Activated CD4-positive, alpha-beta T cell treated with anti-CD3 and anti-CD28 coated beads, Interleukin-2, amount 50 U/mL, for 4 hours (primary cell): ENCODE measurements at places on chromosomes 13 and 19.

DNA sequence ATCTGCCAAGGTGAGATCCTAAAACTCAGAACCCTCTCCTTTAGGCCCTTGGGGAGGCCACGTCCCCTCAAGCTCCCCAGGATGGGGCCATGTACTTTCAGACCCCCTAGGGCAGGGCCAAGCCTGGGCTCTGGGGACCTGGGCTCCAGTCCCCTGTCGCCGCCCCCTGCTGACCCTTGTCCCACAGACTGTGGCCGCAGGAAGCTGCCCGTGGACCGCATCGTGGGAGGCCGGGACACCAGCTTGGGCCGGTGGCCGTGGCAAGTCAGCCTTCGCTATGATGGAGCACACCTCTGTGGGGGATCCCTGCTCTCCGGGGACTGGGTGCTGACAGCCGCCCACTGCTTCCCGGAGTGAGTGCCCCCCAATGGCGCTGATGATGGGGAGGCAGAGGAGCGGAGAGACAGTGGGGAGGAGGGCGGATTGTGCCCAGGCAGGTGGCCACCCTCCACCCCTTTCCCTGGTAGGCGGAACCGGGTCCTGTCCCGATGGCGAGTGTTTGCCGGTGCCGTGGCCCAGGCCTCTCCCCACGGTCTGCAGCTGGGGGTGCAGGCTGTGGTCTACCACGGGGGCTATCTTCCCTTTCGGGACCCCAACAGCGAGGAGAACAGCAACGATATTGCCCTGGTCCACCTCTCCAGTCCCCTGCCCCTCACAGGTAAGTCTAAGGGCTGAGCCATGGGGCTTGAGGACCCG, 18.8 kb downstream of the HPN start:
- DNase-seq, result no peak

DNA sequence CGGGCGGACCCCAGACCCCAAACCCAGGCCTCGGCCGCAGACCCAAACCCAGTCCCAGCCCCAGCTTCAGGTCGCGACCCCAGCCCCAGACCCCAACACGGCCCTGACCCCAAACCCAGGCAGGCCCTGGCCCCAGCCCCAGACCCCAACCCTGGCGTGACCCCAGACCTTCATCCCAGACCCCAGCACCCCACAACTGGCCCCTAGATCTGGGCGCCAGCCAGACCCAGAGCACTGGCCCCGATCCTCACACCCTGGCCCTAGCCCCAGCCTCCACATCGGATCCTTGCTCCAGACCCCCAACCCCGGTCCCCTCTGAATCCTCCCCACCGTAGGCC, 7.5 kb downstream of the MBD3 start:
- no peak for DNase-seq

DNA sequence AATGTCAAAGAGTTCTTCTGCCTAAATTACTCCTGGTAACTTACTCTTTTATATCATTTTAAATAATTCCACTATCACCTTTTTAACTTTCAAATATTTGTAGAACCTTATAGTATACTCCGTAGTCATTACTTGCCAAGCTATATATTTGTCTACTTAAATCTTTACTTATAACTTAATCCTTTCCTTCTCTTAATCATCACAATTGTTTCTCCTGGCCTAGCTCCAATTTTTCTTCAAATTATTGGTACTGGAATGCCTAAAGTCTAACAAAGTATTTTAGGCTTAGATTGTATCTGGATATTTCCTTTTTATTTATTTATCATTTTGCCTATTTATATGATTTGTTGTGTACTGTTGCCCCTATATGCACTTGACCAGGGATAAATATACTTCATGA, 109.5 kb downstream of the MZT1 start:
- no peak for DNase-seq

DNA sequence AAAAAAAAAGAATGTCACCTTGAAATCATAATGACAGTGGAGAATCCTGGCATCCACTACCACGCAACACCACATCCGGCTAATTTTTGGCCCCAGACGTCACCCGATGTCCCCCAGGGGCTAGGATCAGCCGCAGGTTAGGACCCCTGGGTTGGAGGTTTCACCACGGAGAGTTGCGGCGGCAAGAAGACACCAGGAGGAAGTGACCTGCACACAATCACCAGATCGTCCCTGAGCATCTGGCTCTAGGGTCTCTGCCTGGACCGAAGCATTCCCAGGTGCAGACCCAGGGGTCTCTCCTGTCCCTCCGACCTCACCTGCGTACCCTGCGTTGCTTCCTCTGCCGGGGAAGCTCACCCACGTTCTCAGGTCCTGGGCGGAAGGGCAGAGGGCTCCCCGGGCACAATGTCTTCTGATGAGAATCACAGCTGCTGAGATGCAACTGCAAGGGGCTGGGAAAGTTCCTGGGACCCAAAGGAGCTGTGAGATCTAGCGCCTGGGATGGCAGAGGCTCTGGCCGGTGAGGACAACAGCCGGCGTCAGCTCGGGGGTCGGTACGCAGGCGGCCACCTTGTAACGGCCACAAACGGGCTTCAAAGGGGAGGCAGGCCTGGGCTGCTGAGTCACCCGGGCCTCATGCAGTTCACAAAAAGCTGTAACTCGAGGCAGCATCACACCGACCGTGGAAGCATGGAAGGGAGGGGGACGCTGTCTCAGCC, 111.2 kb downstream of the GADD45B start:
- no peak for DNase-seq

DNA sequence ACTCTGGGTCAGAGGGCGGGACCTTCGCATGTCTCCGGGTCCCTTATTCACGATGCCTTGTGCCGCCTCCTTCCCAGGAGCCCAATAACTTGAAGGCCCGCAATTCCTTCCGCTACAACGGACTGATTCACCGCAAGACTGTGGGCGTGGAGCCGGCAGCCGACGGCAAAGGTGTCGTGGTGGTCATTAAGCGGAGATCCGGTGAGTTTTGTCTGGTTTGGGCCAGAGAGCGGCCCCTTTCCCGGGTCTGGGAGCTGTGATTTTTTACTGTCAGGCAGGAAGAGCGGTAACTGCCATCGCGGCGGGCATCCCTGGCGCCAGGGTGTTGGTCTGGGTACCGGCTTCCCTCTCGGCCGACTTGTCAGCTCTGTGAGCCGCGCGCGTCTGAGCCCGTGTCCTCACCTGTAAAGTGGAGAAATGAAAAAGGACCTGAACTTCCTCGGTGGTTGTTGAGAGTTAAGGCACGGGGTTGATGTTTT, 800 bp downstream of the RPL28 start:
- no peak for DNase-seq

DNA sequence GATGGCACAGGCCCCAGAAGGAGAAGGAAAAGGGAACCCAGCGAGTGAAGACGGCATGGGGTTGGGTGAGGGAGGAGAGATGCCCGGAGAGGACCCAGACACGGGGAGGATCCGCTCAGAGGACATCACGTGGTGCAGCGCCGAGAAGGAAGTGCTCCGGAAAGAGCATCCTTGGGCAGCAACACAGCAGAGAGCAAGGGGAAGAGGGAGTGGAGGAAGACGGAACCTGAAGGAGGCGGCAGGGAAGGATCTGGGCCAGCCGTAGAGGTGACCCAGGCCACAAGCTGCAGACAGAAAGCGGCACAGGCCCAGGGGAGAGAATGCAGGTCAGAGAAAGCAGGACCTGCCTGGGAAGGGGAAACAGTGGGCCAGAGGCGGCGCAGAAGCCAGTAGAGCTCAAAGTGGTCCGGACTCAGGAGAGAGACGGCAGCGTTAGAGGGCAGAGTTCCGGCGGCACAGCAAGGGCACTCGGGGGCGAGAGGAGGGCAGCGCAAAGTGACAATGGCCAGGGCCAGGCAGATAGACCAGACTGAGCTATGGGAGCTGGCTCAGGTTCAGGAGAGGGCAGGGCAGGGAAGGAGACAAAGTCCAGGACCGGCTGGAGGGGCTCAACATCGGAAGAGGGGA, 1.1 kb downstream of the PPP1R12C start:
- peak; percentile 34 for DNase-seq

GRCh38 chr19:14563989-14564651, 7.7 kb downstream of the NDUFB7 start:
- DNase-seq, result no peak

- DNase-seq, result peak; percentile 82
Measured at GRCh38 chr19:19531951-19532805, 3.5 kb downstream of the YJEFN3 start.

GRCh38 chr19:7856679-7857663, 17.2 kb downstream of the PRR36 start:
- no peak for DNase-seq

DNA sequence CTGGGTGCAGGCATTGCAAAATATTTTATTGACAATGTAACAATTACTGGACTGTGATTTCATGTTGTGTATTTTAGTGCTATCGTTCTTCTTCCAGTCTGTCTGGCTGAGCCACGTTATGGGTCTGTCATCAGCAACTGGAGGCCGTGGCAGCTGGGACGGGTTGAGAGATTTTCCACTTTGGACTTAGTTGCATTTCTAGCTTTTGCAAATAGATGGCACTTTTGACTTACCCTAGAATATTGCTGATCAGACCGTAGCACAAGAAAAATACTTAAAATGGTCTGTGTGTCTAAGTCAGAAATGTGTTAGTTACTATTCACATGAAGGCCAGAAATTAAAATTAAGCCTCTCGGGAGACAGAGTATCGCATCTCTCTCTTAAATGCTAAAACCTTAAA, 211.1 kb downstream of the TEX29 start:
- DNase-seq, result no peak

GRCh38 chr13:21738630-21739029, 67.8 kb downstream of the FGF9 start:
- no peak for DNase-seq

- no peak for DNase-seq
Measured at GRCh38 chr13:19890030-19890429, 26.6 kb upstream of the ZMYM5 start.

GRCh38 chr13:84684048-84684662, 801.9 kb upstream of the SLITRK1 start:
- DNase-seq, result no peak

DNA sequence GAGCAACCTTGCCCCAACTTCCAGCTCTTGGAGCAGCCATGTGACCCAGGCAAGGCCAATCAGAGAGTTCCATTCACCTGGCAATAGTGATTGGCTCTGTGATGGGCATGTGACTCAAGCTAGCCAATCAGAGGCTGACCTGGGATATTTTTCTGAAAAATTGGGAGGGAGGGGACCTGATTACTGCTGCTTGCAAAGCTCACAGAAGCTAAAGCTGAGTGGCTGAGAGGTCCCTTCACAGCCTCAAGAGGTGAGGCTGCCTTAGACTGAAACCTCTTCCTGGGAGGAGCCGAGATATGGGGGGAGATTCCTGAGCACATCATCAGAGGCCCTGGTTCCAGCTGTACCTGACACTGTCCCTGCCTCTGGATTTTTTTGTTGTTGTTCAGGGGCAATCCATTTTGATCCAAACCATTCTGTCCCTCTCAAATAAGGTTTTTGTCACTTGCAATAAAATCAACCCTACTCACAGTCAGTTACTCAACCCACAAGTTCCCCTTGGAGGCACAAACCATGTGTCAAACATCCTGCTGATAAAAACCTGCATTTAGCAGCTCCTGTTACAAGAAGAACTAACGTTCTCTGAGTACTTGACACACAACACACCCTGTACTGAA, 4.8 kb downstream of the CIB3 start:
- no peak for DNase-seq

DNA sequence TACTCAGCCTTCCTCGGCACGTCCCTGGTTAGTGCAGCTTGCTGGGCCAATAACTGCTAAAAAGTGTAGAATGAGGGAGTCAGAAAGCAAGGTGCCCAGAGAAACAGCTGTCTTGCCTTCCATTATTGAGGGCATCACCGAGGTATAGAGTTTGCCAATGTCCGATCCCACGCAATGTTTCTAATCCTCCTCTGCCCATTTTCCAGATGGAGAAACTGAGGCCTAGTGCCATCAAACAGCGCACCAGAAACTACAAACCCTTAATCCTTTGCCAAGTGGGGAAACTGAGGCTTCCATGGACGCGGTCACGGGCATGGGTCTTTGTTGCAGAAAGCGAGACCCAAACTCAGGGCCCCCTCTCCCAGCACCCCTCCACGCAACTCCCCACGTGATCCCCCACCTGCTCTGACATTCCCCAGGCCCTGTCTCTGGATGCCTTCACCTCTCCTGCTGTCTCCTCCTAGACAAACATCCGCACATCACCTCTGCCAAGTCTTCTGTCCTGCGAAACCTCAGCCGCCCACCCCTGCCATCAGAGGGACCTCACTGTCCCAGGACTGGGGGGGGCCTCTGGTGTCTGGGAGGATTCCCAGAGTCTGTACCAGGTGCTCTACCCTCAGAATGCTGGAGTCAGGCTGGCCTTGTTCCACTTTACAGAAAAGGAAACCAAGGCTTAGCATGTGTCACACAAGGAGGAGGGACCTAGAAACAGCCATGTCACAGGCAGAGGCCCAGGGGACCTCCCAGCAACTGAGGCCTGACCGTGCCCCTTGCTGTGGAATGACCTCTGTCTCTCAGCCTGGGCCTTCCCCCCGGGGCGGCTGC, 930 bp upstream of the PDE4C start:
- no peak for DNase-seq

DNA sequence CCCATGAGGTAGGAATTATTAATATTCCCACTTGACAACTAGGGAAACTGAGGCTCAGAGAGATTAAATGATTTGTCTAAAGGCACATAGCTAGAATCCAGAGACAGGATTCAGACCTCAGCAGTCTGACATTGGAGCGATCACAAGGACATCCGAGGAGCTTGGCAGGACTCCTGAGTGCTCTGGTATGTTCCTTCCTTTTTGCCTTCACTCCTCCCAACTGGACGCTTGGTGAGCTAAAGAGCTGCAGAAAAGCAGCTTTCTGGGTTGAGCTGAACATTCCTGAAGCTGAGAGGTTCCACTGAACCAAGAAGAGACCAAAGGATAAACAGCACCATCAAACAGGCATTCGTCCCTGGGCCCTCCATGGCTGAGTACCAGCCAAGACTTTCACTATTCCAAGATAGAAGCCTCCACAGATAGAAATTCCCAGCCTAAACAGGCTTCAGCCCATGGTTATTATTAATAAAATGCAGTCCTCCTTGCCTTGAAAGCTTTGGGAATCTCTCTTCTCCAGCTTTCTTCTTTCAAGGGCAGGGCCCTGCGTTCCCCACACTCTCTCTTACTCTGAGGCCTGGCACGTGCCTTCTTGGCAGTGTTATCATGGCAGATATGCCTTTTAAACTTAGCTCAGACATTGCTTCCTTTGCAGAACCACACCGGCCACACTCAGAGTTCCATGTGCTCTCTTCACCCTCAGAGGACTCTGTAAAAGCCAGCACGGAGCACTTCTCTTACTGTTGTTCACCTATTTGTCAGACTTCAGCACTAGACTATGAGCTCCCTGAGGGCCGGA, 97.1 kb downstream of the CYSLTR2 start:
- no peak for DNase-seq

DNA sequence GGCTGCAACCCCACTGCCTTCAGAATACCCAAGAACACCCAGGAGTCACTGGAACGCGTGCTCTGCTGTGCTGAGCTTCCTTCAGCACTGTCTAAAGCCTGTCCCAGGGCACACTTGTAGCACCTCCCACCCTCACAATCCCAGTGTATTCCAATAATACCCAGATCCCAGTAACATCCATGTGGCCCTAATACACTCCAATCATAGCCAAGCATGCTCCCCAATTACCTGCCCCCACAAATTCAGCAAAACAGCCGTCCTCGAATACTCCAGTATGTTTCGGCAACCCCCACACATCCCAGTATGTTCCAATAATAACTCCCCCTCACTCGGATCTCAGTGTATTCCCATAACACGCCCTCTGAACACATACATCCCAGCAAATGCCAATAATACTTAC, 29.2 kb downstream of the SHANK1 start:
- DNase-seq, result no peak

GRCh38 chr13:93805736-93806135, 579.1 kb downstream of the GPC6 start:
- DNase-seq, result no peak

- DNase-seq, result no peak
Measured at GRCh38 chr19:58529405-58529804, 9.8 kb upstream of the ZBTB45 start.
